ENCODE measurements at places on chromosomes 4 and X.

DNA sequence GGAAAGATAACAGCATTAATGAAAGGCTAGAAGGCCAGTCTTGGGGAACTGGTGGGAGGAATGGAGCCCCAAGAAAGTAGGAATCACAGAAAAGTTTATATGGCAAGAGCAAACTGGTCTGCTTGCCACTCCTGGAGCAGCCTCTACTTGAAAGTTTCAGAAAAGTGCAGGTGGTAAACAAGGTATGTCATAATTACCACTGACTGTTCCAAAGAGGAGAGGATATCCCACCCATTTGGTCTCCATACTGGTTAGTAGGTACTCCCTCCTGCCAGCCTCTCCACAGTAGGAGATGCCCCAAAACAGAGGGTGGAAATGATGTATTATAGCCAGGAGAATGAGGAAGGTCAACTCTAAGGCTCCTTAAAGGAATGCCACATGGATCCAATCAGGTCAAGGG is 145.1 kb downstream of the INPP4B start:
- no peak for DNase-seq

- no peak for DNase-seq
These were observed 42.7 kb upstream of the RAPGEF2 start for GRCh38 chr4:159060161-159060560.

- DNase-seq = no peak
These were observed 454.9 kb downstream of the PDGFC start for GRCh38 chr4:156516698-156517097.

DNA sequence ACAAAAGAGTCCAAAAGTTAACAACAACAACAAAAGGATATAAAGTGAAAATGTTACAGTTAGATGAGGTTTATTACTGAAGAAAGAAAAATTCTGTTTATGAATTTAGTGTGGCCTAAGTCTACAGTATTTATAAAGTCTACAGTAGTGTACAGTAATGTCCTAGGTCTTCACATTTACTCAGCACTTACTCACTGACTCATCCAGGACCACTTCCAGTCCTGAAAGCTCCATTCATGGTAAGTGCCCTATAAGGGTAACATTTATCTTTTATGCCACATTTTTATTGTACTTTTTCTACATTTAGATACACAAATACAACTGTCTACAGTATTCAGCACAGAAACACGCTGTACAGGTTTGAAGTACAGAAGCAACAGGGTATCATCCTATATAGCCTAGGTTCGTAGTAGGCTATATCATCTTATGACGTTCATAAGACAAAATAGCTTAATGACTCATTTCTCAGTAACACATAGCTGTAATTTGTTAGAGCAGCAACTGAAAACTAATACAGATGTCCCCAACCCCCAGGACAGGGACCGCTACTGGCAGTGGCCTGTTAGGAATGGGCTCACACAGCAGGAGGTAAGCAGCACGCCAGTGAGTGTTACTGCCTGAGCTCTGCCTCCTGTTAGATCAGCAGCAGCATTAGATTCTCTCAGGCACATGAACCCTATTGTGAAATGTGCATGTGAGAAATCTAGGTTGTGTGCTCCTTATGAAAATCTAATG is 61.3 kb downstream of the CENPC start:
- peak; percentile 41 for DNase-seq

DNA sequence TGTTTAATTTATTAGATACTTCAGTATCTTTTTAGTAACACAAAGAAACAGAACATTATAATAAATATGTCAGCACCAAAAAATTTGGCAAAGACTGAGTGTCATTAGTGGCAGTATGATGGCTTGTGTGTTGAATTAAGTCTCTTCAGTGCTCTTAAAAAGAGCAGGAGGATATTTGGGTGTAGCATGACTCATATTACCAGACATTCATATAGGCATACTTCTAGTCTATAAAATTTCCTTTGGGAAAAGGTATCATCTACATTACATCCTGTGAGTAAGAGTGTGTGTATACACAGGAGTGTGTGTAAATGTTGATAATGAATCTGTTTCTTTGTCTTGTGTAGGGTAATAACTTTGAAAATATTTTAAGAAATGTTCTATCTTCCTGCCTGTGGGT is 135.7 kb downstream of the CNKSR2 start:
- no peak for DNase-seq

DNA sequence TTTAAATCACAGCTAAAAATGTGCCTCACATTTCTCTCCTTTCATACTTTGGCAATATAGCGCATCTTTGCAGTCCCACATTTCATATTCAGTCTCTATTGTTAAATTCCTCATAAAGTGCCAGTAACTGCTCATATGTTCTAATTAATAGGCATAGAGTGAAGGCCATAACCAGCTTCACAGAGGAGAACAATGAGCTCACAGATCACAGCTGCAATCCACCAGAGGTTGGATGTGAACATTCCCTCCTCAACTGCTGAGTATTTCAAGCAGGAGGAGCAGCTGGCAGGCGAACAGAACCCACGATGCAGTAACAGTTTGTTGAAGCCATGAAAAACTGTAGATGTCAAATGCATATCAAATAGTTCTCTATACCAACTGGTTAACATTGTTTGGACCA is 2088.7 kb upstream of the AGA start:
- DNase-seq = no peak

DNA sequence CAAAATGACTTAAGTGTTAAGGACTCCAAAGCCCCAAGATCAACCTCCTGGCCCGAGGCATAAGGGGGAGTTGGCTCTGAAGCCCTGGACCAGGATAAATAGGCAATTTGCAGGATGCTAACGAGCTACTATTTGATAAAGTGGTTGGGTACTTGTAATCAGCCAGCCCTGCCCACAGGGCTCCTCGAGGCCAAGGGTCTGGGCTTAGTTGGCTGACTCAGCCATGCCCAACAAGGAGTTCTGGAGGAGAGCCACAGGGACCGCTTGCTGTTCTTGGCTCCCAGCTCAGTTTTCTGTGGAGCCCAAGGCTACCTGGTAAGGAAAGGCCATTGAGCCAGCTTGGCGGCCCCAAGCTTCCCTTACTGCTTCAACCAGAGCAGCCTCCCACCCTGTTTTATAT is 7.8 kb downstream of the HMGB3 start:
- DNase-seq = no peak

DNA sequence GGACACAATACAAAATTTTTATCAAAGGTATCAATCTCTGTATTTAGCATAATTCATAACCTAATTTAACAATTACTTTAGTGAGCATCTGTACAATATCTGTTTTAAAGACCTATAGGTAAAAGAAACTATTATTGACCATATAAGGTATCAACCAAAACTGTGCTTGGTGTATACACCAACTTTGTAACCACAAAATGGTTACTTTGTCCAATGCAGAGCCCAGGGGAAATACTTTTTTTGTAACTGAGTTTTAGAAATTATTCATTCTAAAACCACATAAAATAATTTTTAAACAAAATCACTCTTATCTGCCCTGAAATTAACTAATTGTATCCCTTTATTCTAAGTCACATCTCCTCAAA is 5.0 kb downstream of the CXXC4 start:
- no peak for DNase-seq

DNA sequence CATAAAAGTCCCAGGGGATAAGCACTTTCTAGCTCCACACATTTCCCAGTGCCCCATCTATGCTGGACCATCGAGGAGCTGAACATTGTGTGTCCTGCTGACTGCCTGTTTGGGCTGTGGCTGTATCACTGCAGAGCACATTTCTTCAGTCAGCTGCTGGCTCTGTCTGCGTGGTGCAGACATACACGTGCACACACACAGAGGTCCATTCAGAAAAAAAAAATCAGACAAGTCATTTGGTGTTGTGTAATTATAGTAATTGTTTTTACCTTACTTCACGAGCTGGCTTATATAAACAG is 1.1 kb upstream of the PDLIM3 start:
- no peak for DNase-seq

GRCh38 chrX:154082396-154083125 is 15.0 kb downstream of the MECP2 start:
- no peak for DNase-seq

DNA sequence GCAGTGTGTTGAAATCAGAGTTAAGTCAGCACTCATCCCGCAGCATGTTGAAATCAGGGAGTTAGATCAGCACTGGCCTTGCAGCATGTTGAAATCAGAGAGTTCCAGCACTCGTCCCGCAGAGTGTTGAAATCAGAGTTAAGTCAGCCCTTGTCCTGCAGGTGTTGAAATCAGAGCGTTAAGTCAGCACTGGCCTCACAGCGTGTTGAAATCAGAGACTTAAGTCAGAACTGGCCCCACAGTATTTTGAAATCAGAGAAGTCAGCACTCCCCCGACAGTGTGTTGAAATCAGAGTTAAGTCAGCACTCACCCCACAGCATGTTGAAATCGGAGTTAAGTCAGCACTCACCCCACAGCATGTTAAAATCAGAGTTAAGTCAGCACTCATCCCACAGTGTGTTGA is 10.9 kb upstream of the UVSSA start:
- no peak for DNase-seq

- DNase-seq = no peak
These were observed 269.0 kb upstream of the PABPC4L start for GRCh38 chr4:134470544-134470943.

DNA sequence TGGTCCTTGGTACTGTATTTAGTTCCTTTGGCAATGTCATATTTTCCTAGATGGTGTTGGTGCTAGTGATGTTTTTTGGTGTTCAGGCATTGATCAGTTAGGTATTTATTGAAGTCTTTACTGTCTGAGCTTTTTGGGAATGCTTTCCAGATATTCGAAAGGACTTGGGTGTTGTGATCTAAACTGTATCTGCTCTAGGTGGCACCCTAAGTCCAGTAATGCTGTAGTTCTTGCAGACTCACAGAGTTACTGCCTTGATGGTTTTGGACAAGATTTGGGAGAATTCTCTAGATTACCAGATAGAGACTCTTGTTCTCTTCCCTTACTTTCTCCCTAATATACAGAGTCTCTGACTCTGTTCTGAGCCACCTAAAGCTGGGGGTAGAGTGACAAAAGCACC is 513.6 kb upstream of the PITX2 start:
- no peak for DNase-seq

- no peak for DNase-seq
These were observed 13.7 kb downstream of the RASGEF1B start for GRCh38 chr4:81457921-81458520.

DNA sequence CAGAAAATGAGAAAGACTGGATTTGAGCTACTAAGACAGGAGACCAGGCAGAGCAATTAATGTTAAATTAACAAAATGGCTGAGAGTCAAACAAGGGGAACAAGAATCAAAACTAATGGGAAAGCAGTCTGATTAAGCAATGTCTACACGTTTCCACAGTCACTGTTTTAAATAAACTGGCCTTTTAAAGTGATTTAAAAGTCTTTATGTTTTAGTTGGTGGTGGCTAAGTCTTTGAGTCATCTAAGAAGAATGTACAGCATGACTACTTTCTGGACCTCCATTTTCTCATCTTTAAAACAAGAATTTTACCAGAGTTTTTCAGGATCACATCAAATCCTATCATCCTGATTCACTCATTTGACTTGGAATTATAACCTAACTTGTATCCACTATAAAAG is 233.8 kb downstream of the ENOX2 start:
- DNase-seq = peak; percentile 18

DNA sequence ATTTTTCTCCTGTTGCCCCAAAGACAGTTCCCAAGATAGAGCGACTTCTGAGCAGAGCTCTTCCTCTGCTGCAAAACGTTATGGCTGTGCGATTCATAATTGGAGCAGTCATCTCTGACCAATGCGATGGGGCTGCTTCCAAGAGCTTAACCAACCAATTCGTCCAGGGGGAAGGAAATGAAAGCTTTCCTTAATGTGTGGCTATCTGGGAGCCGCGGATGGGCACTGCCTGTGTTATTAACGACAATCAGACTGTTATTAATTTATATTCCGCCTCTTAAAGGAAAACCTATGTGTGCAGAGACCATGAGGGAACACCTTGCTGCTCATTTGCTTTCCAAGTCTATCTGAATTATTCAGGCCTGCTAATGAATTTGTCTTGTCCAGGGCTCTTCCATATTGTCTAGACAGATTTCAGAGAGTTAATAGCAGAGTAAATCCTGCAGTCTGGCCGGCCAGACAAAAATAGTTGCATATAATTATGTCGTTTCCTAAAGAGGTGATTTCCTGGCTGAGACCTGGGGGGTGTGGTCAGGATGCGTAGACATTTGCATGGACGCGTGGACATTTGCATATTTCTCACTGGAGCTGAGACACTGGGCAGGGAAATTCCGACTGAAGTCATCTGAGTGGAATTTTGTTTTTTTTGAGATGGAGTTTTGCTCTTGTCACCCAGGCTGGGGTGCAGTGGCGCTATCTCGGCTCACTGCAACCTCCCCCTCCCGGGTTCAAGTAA is 135.4 kb downstream of the HMX1 start:
- DNase-seq = no peak

DNA sequence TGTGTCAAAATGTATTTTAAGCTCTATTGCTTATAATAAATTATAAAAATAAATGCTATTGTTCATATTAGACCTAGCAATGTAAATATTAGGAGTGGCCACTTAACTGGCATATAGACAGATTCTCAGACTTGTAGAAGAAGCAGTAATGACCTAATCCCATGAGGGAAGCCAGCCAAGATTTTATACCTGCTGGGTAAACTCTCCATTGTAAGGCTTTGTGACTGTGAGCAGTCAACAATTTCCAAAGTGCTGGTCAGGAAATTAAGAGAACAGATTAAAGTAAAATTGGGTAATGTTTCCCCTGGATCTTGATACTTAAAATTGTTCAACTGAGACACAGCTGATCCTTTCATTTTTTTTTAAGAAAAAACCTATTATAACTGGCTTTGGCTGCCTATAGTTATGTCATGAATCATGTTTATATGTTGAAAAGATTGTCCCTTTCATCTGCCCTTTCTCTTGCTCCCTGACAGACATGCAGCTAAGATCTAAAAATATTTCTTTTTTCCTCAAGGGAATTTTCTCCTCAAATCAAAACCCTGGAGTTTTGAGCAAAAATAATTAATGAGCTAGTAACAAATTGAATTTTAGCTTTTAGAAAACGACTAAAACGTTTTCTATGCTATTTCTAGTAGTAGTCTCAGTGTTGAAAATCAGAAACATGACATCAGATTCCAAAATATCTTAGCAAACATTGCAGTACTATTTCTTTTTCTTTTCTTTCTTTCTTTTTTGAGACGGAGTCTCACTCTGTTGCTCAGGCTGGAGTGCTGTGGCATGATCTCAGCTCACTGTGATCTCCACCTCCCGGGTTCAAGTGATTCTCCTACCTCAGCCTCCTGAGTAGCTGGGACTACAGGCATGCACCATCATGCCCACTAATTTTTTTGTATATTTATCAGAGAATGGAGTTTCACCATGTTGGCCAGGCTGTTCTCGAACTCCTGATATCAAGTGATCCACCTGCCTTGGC is 77.9 kb downstream of the ADGRL3 start:
- no peak for DNase-seq

- DNase-seq = no peak
These were observed 58.2 kb upstream of the DYNLT3 start for GRCh38 chrX:37905436-37906147.

DNA sequence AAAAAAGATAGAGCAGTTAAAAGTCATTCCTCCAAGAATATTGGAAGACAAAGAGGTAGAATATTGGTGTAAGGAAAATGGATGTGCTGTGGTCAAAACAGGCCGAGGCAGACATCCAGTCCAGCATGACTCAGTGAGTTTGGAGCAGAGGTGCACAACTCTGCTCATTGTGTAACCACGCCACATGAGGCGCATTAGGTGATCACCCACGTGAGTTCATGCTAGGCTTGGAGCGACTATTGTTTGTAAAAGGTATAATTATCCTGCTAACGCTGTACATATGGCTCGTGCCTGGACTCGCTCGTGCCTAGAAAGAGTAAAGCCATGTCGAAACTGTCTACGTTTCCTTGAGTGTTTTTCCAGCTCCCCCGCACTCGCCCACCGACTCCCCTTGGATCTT is 23.9 kb downstream of the C4orf54 start:
- DNase-seq = no peak
